ENCODE measurements at places on chromosomes 4 and X.

DNA sequence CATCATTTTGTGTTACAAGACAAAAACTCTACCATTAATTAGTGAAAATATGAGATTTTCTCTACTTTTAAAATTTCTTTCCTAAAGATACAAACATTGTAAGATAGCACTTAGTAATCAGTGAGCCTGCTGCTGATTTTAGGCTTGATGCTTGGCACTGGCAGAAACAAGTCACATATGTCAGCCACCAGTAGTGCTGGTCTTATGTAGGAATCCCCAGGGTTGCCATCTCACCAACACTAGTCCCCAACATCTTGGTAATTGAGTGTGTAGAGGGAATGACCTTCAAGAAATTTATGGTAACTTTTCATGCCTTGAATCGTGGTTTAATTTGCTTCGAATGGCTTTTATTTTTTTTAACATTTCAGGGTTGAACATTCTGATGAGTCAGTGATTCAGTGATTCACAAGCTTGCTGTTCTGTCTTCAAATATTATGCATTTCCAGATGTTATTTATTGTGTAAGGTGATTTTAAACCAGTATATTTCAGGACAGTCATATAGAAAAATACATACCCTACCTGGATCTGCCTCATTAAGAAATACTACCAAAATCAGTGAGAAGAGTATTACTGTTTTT is 11.9 kb downstream of the EXOC1 start:
- no peak for DNase-seq

DNA sequence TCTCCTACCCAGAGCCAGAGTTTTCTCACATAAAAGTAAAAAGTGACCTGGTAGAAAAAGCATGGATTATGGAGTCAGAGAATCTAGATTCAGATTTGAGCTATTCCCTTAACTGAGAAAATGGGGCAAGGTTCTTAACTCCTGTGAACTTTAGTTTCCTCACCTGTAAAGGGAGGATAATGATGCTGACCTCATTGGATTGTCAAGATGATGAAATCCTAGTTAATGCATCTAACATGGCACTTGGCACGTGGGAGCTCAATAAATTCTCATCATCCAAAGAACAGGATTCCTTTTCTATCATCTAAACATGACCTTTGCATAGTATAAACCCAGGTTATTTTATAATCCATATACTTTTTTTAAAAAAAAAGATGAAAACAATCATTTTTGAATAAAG is 18.6 kb downstream of the FHDC1 start:
- no peak for DNase-seq

DNA sequence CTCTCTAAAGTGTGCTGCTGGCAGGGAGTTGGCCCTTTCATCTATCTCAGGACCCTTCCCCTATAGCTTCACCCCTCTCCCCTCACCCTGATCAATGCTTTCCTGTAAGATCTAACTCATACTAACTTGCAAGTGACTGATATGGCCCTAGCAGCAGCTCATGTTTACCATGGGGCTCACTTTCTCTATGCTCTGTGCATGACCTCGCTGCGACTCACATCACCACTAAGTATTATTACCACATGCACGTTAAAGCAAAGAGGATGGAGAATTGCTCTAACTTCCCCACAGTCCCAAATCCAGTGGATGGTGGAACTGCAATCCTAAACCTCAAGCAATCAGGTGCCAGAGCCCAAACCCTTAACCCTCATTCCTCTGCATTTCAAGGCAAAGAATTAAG is 626.6 kb downstream of the MID1IP1 start:
- DNase-seq: no peak

GRCh38 chrX:21373001-21373400 is 1.2 kb upstream of the CNKSR2 start:
- no peak for DNase-seq

- DNase-seq: peak; percentile 34
These were observed 21.1 kb upstream of the CD38 start for GRCh38 chr4:15757054-15757453.

DNA sequence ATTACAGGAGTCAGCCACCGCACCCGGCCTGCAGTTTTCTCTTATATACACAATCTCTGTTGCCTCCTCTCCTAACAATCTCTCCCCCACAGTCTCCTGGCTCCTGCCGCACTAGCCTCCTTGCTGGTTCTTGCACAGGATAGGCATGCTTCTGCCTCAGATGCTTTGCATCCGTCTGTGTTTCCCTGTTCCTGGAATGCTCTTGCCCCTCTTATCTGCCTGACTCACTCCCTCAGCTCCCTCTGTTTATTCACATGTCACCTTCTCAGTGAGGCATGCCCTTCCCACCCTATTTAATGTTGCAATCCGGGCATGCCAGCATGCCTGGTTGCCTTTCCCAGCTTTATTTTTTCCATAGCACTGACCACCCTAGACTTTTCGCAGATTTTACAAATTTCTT is 161.9 kb downstream of the PHF8 start:
- DNase-seq: no peak

DNA sequence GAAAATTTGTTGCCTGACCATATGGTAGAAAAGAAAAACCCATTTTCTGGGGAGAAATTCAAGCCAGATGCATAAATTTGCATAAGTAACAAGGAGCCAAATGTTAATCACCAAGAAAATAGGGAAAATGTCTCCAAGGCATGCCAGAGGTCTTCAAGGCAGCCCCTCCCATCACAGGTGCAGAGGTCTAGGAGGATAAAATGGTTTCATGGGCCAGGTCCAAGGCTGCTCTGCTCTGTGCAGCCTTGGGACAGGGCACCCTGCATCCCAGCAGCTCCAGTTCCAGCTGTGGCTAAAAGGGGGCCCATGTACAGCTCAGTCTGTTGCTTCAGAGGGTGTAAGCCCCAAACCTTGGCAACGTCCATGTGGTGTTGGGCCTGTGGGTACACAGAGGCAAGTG is 200.0 kb downstream of the LARP7 start:
- DNase-seq: no peak

DNA sequence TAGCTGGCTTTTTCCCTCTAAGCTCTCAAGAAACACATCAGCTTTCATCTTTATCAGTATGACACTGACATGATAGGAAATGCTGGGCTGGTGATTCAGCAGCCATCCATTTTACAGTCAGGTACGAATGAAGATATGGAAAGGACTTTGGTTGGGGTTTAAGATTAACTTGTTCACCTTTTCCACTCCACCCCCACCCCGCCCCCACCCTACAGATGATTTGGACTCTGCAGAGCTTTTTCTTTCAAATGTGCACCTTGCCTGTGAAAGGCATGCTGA is 132.6 kb downstream of the AKAP4 start:
- DNase-seq: no peak

- DNase-seq: no peak
These were observed 26.7 kb downstream of the ANKRD50 start for GRCh38 chr4:124685851-124686250.
